ENCODE measurements at places on chromosomes 13 and 19.
A peak's percentile ranks its signal among the peaks of the same experiment; 100 is the strongest.

DNA sequence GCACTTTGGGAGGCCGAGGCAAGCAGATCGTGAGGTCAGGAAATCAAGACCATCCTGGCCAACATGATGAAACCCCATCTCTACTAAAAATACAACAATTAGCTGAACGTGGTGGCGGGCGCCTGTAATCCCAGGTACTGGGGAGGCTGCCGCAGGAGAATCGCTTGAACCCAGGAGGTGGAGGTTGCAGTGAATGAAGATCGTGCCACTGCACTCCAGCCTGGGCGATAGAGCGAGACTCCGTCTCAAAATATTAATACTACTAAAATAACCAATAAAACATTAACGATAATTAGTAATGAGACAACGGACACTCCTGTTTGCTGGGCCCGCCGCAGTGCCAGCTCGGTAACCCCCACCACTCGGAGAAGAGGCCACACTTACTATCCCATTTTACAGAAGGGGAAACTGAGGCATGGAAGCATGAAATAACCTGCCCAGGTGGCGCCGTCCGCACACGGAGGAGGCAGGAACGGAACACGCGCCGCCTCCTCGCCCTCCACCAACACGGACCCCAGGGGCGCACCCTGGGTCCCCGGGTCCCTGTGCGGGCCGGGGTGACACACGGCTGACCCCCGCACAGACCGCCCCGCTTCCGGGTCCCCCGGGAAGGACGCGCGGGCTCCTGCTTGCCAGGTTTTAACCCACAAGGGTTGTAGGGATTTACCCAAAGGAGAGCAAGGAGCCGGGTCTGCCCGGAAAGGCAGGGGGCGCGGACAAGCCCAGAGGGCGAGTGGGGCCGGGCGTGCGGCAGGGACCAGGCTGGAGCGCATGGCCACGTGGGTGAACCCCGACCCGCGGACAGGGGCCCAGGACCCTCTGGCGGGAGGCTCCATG, 1.6 kb downstream of the R3HDM4 start:
- no peak overlapping the region for H3K27ac ChIP-seq
- no peak for DNase-seq
- H3K36me3 ChIP-seq = no peaks in the 10 kb centered on the region
- H3K4me1 ChIP-seq = no peaks in the 10 kb centered on the region
- no peaks in the 10 kb centered on the region for H3K27me3 ChIP-seq
- no peak overlapping the region for H3K4me3 ChIP-seq

DNA sequence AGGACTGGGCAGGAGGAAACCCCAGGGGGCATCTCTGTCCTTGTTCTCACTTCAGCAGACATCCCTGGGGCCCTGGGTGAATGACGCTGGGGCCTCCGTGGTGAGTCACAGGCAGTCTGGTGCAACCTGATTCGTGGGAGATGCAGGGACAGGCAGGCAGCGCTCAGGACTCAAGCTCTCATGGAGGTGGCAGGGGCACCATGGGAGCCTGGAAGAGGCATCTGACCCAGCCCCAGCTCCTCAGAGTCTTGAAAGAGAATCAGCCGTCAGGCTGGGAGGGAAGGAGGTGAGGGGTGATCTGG, 14.0 kb upstream of the PTOV1 start:
- H3K4me1 ChIP-seq = no peaks in the 10 kb centered on the region
- H3K36me3 ChIP-seq = peaks cover 82% of the 10 kb centered on the region
- no peak overlapping the region for H3K4me3 ChIP-seq
- no peak for DNase-seq
- H3K27me3 ChIP-seq = no peaks in the 10 kb centered on the region
- H3K27ac ChIP-seq = no peak overlapping the region

- H3K4me1 ChIP-seq = no peaks in the 10 kb centered on the region
- H3K27me3 ChIP-seq = no peaks in the 10 kb centered on the region
- no peak overlapping the region for H3K4me3 ChIP-seq
- H3K36me3 ChIP-seq = no peaks in the 10 kb centered on the region
- no peak for DNase-seq
These were observed 1774.6 kb upstream of the PCDH20 start for GRCh38 chr13:63190219-63190618.

GRCh38 chr13:92896842-92897241, 329.8 kb upstream of the GPC6 start:
- H3K36me3 ChIP-seq = no peaks in the 10 kb centered on the region
- no peak overlapping the region for H3K27ac ChIP-seq
- H3K4me1 ChIP-seq = no peaks in the 10 kb centered on the region
- H3K4me3 ChIP-seq = no peak overlapping the region
- H3K27me3 ChIP-seq = no peaks in the 10 kb centered on the region

GRCh38 chr19:1941146-1942077, at the start of gene CSNK1G2:
CSNK1G2 (plus strand) TSS chr19:1941172; CDS start chr19:1969773, 28,601 bp downstream.
- no peaks in the 10 kb centered on the region for H3K36me3 ChIP-seq
- no peaks in the 10 kb centered on the region for H3K27me3 ChIP-seq
- H3K27ac ChIP-seq = peak within 1 kb of the TSS; percentile 100
- DNase-seq = peak; percentile 43
- H3K4me1 ChIP-seq = peaks cover 51% of the 10 kb centered on the region

DNA sequence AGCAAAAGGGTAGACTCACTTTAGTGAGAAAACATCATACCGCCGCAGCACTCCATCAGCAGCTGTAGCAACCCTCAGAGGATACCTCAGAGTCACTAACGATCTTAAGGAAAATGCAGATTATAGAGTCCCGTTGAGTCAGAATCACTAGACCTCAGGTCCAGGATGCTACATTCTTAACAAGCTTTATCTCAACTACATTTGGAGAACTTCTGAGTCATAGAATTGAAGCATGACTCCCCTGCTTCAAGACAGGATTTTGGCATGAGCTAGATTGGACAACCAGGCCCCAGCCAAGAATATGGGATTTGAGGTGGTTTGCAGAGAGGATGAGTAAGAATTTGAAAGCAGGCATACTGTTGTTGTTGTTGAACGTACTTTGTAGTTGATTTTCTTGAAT, 118.9 kb upstream of the UBL3 start:
- no peak overlapping the region for H3K27ac ChIP-seq
- H3K4me1 ChIP-seq = no peaks in the 10 kb centered on the region
- DNase-seq = no peak
- H3K36me3 ChIP-seq = no peaks in the 10 kb centered on the region
- no peaks in the 10 kb centered on the region for H3K27me3 ChIP-seq

DNA sequence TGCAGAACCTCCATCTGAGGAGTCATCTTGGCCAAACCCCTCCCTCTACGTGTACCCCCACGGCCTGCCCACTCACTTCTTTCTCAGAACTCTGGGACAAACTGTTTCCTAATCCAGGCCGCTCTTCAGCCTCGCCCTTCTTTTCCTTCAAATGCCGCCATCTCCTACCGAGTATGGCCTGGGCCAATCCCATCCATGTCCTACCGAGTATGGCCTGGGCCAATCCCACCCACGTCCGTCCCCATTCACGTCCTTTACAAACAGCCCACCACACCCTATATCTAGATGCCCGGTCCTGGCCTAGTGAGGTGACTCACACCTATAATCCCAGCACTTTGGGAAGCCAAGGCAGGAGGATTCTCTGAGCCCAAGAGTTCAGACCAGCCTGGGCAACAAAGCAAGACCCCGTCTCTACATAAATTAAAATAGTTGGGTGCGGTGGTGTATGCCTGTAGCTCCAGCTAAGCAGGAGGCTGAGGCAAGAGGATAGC, 1.1 kb downstream of the TMEM160 start:
- no peaks in the 10 kb centered on the region for H3K4me1 ChIP-seq
- H3K36me3 ChIP-seq = no peaks in the 10 kb centered on the region
- H3K27ac ChIP-seq = no peak overlapping the region
- H3K4me3 ChIP-seq = peak overlapping the region; percentile 96
